Inflammatory macrophage treated with lipopolysaccharide for 1 hour (primary cell): ENCODE measurements at places on chromosomes 6 and 20.

GRCh38 chr6:28207510-28208110 is 17.5 kb upstream of the ZSCAN9 start:
- peak; percentile 45 for DNase-seq

DNA sequence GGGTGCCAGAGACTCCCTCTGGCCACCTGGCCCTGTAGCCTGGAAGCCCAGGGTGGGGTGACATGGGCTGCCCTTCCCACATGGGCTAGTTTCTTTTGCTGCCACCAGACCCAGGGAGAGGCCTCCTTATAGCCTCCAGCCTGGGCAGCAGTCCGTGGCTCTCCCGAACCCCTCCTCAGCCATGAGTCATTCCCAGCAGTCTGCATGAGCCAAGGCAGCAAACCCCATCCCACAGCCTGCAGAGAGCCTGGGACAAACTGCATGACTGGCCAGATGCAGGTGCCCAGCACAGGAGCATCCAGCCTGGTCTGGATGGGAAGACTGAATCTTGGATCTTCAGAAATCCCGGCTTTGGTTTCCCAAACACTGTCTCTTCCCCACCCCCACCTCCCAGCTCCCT is 75.7 kb downstream of the MRPL14 start:
- DNase-seq, result no peak

DNA sequence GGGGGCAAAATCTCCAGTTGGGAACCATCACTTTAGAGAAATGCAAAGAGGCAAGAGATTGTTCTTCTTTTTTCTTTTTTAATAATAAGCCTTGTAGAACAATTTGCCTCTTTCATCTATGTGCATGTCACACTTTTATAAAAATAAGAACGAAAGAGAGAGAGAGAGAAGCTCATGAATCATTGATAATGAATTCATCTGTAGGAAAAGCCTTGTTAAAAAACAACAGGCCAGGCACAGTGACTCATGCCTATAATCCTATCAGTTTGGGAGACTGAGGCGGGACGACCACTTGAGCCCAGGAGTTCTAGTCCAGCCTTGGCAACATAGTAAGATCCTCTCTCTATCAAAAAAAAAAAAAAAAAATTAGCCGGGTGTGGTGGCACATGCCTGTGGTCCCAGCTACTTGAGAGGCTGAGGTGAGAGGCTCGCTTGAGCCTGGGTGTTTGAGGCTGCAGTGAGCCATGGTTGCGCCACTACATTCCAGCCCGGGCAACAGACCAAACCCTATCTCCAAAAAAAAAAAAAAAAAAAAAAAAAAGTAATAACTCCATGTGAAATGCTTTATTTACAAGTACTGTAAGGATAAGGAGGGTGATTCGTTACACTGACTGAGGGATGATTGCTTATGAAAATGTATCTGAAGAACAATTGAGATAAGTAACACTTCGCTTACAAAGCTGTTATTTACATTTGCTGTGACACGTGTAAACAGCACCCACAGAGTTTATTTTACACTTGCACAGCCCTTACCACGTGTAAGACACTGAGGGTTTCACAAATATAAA is 6.0 kb downstream of the CCN5 start:
- DNase-seq, result no peak

- DNase-seq, result no peak
These were observed 8.7 kb downstream of the SGK1 start for GRCh38 chr6:134309227-134309626.

DNA sequence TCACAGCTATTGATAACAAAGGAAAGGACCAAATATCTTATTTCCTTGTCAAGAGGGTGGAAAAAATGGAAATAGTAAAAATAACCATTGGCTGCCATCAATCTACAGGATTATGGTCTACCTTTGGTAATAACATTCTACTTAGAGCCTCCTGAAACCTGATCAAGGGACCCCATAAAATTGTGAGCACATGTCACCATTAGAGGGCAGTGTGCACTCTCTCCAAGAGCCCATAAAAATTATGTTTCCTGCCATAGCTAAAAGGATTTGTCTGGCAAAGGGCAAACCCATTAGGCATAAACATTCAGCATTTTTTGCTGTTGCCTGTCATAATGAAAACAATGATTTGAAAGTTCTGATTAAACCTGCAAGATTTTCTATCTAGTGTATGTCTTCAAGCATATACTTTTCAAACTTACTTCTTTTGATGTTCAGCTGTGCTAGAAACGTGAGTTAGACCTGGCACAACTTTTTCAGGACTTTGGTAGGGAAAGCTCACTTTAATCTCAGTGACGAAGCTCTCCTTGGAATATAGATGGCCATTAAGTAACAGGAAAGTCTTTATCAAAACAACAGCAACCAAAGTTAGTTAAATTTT is 120.7 kb upstream of the ZFP64 start:
- peak; percentile 69 for DNase-seq

GRCh38 chr20:19973961-19974629 is 43.1 kb upstream of the NAA20 start:
- peak; percentile 84 for DNase-seq

DNA sequence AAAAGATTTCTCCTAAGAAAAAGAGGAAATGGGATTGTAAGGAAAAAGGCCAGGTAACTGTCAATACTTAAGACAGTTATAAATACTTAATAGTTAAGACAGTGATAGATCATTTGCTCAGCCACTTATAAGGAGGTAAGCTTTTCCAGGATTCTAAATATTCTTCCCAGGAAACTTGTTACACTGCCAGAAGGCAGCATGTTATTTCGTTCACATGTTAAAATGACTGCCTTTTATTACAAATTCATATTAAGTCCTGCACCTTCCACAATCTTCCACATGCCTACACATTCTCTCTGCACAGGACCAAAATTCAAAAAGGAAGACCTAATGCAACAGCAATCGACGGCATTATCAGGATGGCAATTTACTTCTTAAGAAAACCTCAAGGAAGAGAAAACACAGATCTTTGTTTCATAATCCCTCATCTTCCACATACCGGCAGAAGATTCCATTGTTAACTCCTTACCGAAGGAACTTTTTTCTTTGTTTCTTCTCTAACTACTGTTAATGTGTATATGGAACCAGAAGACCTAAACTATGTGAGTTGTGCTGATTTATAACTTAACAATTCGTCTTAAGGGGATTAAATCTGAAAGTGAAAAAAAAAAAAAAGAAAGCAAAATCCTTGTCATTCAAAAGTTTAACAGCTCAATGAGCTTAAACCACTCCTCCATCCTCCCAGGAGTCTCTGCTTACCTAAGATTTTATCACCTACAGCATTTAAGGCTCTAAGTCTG is 799 bp downstream of the TAAR2 start:
- DNase-seq, result no peak

GRCh38 chr6:90087106-90087833 is 193.0 kb downstream of the GJA10 start:
- DNase-seq, result no peak

DNA sequence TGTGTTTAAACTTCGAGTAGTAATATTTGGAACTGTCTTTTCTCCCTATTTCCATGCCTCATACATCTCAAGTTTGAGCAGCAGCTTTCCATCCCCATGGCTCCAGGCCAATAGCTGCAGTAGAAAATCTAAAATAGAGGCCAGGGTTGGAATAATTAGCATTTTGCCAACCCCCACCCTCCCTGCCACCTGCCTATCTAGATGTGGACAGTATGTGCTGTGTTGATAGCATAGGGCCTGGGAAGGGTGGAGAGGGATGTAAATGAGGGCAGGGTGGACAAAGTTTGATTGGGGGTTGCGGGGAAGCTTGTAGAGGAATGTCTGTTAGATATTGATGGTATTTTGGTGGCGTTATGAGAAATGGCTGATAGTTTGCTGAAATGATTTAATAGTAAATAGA is 5.6 kb downstream of the TOP1 start:
- no peak for DNase-seq

- peak; percentile 52 for DNase-seq
These were observed at the start of gene TRIM31 for GRCh38 chr6:30113003-30113759. Gene TRIM31, minus strand, starts transcription at chr6:30113090. Its CDS starts 285 bp downstream, at chr6:30112805.

GRCh38 chr6:105136431-105137350 is 43.1 kb downstream of the POPDC3 start:
- peak; percentile 39 for DNase-seq

DNA sequence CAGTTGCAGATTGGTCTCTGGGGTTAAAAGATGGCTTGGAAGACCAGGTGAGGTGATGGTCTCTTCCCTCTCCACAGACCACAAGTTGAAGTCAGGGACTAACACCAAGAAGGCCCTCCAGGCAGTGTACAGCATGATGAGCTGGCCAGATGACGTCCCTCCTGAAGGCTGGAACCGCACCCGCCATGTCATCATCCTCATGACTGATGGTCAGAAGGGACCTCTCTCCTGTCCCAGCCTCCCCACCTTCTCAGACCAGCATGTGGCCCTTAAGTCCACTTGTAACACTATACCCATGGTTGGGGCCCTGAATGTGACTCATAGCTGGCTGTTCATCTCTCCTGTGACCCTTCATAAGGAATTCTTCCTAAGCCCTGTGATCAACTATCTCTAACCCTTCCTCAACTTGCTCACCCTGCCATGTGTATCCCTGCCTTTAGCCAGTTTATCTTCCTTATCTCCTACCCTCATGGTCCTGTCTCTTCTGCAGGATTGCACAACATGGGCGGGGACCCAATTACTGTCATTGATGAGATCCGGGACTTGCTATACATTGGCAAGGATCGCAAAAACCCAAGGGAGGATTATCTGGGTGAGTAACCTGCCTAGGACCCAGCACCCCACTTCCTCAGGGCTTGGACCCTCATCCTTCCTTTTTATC is 3.0 kb downstream of the CFB start:
- DNase-seq, result peak; percentile 57

GRCh38 chr6:72579865-72580264 is 42.0 kb upstream of the KCNQ5 start:
- DNase-seq, result no peak

- DNase-seq, result no peak
These were observed 20.7 kb downstream of the SYNJ2 start for GRCh38 chr6:158002249-158002950.
